ENCODE measurements at places on chromosomes 5 and 9.

DNA sequence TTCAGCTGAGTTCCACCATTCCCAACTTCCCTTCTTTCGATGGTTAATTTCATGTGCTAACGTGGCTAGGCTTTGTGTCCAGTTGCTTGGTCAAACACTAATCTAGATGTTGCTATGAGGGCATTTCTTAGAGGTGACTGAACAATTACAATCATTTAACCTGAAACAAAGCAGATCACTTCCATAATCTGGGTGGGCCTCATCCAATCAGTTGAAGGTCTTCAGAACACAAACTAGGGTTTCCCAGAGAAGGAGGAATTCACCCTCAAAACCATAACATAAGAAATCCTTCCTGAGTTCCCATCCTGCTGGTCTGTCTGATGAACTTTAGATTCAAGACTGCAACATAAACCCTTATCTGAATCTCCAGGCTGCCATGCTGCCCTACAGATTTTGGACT lies 2381.7 kb downstream of the MAT2B start:
- no peak for DNase-seq

- DNase-seq = no peak
Observed at GRCh38 chr5:156907667-156908066, 55.4 kb downstream of the TIMD4 start.

GRCh38 chr9:15136646-15137045 lies 170.4 kb downstream of the TTC39B start:
- DNase-seq = no peak

- DNase-seq = no peak
Observed at GRCh38 chr5:139660923-139661814, 13.0 kb downstream of the CXXC5 start.

- DNase-seq = no peak
Observed at GRCh38 chr9:69655065-69655464, 17.1 kb downstream of the APBA1 start.

DNA sequence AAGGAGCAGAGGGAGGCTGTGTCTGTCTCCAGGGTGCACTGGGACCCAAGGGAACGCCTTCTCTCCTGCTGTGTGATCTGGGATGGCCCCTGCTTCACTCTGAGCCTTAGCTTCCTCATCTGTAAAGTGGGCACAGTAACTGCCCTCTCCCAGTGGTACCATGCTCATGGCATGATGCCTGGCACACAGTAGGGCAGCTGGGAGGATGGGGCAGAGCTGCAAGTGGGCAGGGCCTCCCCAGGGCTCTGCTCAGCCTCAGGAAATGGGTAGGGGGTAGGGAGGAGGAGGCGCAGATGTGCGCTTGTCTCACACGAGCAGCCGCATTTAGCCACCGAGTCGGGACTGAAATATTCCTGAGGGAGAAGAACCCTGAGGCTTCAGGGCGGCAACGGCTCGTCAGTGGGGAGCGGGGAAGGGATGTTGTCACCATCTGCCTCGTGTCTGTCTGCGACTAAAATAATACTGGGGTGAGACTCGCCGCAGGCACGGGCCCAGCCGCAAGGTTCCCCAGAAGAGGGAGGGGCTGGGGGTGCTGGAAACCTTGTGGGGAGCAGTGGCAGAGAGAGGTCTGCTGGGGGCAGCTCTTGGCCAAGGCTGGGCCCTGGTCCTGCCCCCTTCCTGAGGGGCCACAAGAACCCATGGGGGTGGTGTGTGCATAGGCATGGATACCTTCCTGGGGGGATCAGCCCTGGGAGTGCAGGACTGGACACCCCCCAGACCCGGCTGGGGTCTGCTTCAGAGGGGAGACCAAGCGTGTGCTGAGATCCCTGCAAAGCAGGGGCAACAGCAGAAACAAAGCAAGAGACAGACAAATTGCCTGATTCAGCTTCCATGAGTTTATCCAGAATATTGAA lies 55.2 kb upstream of the PSD2 start:
- no peak for DNase-seq

- DNase-seq = no peak
Observed at GRCh38 chr5:167802755-167803431, 488.6 kb upstream of the WWC1 start.
